EH (cell line): ENCODE measurements at places on chromosomes 7 and 10.
A peak's percentile ranks its signal among the peaks of the same experiment; 100 is the strongest.

GRCh38 chr7:135234727-135235126 is 1.1 kb downstream of the STRA8 start:
- no peak for DNase-seq

DNA sequence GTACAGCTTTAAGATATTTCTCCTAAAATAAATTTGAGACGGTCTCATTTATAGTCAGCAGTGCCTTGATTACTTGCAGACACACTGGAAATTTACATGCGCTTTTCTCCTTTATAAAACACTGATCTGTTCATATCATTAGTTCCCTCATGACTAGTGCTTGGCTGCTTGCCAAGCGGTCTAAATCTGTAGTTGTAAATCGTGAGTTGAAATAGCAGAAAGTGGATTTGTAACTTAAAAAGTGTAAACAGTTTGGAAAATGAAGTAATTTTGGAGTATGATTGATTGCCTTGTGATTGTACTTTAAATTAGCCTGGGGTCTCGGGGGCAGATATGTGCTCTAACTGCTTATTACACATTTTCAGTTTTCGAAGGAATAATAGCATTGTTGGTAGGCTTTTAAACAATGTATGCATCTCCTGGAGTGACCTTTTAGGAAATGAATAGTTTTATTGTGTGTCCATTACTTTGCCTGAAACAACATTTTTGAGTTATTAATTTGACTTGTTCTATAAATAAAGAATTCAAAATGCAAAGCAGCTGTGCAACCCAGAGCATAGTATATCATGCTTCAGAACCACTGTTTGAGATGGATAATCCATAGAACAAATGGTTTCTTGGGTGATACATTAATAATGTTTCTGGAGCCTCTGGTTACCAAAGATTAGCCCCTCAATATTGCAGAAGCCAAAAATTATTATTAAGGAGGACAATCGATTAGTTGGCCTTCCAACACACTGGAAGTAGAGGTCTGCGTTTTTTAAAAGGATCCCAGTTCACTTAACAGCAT is 73.3 kb downstream of the ARID5B start:
- peak; percentile 73 for DNase-seq

GRCh38 chr10:92847202-92847864 is 987 bp upstream of the EXOC6 start:
- DNase-seq = peak; percentile 18

DNA sequence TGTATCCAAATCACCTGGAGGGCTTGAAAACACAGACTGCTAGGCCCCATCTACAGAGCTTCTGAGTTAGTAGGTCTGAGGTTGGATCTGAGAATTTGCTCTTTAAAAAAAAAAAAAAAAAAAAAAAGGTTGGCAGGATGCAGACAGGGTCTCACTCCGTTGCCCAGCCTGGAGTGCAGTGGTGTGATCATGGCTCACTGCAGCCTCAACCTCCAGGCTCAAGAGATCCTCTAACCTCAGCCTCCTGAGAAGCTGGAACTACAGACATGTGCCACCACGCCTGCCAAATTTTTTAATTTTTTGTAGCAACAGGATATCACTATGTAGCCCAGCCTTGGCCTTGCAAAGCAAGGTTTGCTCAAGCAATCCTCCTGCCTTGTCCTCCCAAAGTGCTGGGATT is 8.0 kb downstream of the GDI2 start:
- DNase-seq = no peak

- no peak for DNase-seq
These were observed 177.1 kb downstream of the ZNF248 start for GRCh38 chr10:37680243-37680683.

GRCh38 chr10:92571649-92572048 is 2.2 kb downstream of the IDE start:
- peak; percentile 54 for DNase-seq

GRCh38 chr10:130580975-130581374 is 444.8 kb downstream of the GLRX3 start:
- no peak for DNase-seq

DNA sequence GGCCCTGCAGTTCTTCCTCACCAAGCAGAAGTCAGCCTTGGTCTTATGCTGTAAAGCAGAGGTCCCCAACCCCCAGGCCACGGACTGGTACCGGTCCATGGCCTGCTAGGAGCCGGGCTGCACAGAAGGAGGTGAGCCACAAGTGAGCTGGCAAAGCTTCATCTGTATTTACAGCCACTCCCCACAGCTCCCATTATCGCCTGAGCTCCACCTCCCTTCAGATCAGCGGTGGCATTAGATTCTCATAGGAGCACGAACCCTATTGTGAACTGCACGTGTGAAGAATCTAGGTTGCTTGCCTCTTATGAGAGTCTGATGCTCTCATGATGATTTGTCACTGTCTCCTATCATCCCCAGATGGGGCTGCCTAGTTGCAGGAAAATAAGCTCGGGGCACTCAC is 87.6 kb upstream of the NEBL start:
- no peak for DNase-seq

DNA sequence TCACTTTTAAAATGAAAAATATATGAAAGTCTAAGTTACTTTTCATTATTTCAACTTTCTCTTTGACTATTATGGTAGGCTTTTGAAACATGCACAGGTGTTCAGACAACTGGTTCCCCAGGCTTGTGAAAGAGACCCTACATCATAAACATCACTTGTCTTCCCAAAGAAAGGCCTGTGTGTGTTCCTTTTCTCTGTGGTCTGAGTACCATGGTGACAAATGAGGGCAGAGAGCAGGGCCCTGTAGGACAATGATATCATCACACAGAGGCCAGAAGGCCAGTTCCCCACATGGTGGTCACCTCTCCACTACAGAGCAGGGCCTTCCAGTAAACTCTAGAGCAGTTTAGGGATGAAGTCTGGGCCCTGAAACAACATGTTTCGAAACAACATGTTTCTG is 288.8 kb downstream of the USP6NL start:
- no peak for DNase-seq

DNA sequence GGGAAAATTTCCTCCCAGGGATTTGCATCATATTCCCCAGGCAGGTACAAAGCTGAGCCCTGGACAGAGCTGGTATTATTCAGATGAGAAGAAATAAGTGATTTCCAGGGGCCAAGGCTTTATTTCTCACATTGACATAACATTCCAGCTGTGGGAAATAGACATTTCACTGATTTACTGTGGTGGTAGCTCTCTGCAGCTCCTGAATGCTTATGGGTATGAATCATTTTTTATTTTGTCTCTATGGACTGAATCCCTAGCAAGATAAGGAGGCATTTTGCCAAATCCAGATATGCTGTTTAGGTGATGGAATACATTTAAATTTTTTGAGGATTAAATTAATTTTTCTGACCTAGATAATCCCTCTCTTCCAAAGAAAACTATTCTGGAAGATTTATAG is 97.9 kb downstream of the MTPN start:
- DNase-seq = peak; percentile 65

DNA sequence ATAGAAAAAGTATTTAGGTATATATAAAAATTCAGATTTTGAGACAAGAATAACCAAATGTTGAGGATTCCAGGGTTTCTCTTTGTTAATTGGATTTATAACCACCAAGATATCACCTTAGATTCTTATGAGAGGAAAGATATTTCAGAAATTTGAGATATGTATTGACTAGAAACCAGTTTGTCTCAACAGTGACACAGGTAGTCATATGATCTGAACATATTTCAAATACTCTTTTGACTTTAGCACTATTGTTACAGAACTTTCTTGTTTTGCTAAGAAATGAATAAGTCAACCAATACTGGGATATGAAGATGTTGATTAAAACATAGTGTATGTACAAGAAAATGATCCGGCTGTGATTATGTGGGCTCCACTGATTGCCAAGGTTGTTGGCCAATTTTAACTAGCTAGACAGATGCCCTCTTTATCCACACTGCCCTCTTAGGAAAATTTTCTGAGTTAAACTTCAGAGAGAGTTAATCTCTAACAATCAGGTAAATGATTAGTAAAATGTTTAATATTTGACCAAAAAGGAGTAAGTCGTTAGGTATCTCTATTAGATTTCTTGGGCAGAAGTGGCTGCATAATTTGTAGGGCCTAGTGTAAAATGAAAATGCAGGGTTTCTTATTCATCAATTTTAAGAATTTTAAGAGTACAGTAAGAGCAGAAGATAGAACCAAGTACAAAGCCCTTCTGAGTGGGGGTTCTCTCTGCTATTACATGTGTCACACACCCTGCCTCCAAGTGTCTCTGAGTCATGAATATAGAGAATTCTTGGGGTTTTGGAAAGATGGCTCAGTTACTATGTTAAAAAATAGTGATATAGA is 376.0 kb downstream of the TFEC start:
- DNase-seq = peak; percentile 58

GRCh38 chr10:125149036-125149679 is 11.2 kb downstream of the CTBP2 start:
- peak; percentile 78 for DNase-seq

GRCh38 chr7:26760501-26760900 is 103.9 kb downstream of the SKAP2 start:
- DNase-seq = no peak

- DNase-seq = peak; percentile 86
These were observed 673.9 kb downstream of the PHTF2 start for GRCh38 chr7:78472519-78472918.

GRCh38 chr10:106083572-106083971 is 1080.9 kb downstream of the SORCS1 start:
- DNase-seq = peak; percentile 4

GRCh38 chr10:107913317-107914294 is 749.1 kb upstream of the SORCS1 start:
- no peak for DNase-seq

GRCh38 chr10:624605-625332 is 64.7 kb downstream of the DIP2C start:
- DNase-seq = peak; percentile 75

GRCh38 chr10:42989481-42989921 is 87.4 kb upstream of the RET start:
- no peak for DNase-seq

DNA sequence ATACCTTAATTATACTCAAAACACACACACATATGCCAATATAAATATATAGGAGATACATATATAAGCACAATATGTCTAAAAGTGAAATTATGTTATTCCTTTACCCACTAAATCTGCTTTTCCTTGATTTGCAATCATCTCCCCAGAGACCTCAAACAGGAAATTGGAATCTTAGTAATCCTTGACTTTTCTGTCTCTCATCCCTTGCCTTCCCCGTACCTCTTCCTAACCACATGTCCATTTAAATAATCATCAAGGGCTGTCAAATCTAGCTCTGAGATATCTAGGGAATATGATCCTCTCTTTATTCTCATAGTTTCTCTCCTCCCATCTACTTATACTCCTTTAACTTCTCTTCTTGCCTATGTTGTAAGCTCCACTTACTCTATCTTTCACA is 336.6 kb downstream of the HGF start:
- no peak for DNase-seq

GRCh38 chr10:130775311-130775710 is 536.2 kb downstream of the TCERG1L start:
- no peak for DNase-seq
